ENCODE measurements at places on chromosomes 2 and 18. TPM values are rescaled to one million over a fixed set of nuclear protein-coding genes. Genes with fewer than 3 reads are reported as not detected.

POU3F3 gene
- total RNA-seq = not detected

FBXO41 gene
- 2.4 TPM for total RNA-seq

SULT1C3 gene
- not detected for total RNA-seq

ADRA2B gene
- total RNA-seq = 0.20 TPM

TMEM17 gene
- total RNA-seq = 2.7 TPM

RBKS gene
- total RNA-seq = 2.3 TPM

UGT1A6 gene
- total RNA-seq = 1.7 TPM

MDH1 gene
- 129 TPM for total RNA-seq

IGFBP2 gene
- total RNA-seq = 28.2 TPM

MAP3K19 gene
- 2.1 TPM for total RNA-seq

NOTO gene
- not detected for total RNA-seq

GNAL gene
- 1.8 TPM for total RNA-seq

SLC40A1 gene
- total RNA-seq = 153 TPM

FMNL2 gene
- 36.3 TPM for total RNA-seq

IL37 gene
- total RNA-seq = 1.1 TPM

SPATA3 gene
- not detected for total RNA-seq

EPAS1 gene
- 590 TPM for total RNA-seq

UPP2 gene
- not detected for total RNA-seq

IL1RN gene
- total RNA-seq = 28.6 TPM

ANKRD29 gene
- total RNA-seq = 23.1 TPM

GTF2A1L gene
- 0.34 TPM for total RNA-seq

LIMS4 gene
- 1.6 TPM for total RNA-seq

GATA6 gene
- 20.6 TPM for total RNA-seq

CHRNG gene
- total RNA-seq = not detected

COPS9 gene
- 146 TPM for total RNA-seq

ZDBF2 gene
- total RNA-seq = 6.9 TPM

All from left lung (tissue), 14 donors.